ENCODE measurements at places on chromosomes 2 and 18. TPM values are rescaled to one million over a fixed set of nuclear protein-coding genes. Genes with fewer than 3 reads are reported as not detected.
A peak's percentile ranks its signal among the peaks of the same experiment; 100 is the strongest.

DNA sequence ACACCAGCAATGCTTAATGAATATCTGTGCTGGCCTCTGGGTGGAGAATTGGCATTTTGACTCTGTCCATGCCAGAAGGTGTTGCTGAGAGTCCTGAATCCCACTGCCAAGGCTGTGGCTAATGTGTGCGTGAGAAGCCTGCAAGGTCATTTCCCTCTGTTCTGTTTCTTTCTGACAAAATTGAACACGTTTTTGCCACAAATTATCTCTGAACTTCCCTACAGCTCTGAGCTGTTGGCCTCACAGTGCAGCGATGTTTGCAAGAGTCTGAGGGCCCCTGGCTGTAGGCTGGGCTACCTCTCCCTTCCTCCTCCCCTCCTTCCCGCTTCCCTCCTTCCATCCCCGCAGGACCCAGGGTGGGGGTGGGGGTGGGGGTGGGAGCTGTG, 154.1 kb upstream of the HS6ST1 start:
- H3K4me1 ChIP-seq, result no peaks in the 10 kb centered on the region
- peaks cover 12% of the 10 kb centered on the region for H3K36me3 ChIP-seq
- peaks cover 10% of the 10 kb centered on the region for H3K27me3 ChIP-seq

- H3K27ac ChIP-seq, result no peak overlapping the region
- H3K4me1 ChIP-seq, result peaks cover 18% of the 10 kb centered on the region
- H3K4me3 ChIP-seq, result no peak overlapping the region
- H3K27me3 ChIP-seq, result peaks cover 8% of the 10 kb centered on the region
Observed at GRCh38 chr2:152339556-152340286, 4.7 kb downstream of the FMNL2 start.

- no peak overlapping the region for H3K4me3 ChIP-seq
- DNase-seq, result no peak
- no peak overlapping the region for H3K27ac ChIP-seq
- peaks cover 2% of the 10 kb centered on the region for H3K4me1 ChIP-seq
Observed at GRCh38 chr2:13858626-13859025, 773.9 kb upstream of the LRATD1 start.

GRCh38 chr18:79935925-79936324, 15.5 kb downstream of the SLC66A2 start:
- H3K36me3 ChIP-seq, result peaks cover 39% of the 10 kb centered on the region
- DNase-seq, result no peak
- peaks cover 2% of the 10 kb centered on the region for H3K4me1 ChIP-seq
- H3K4me3 ChIP-seq, result no peak overlapping the region
- no peak overlapping the region for H3K27ac ChIP-seq

- DNase-seq, result no peak
- no peaks in the 10 kb centered on the region for H3K27me3 ChIP-seq
- no peak overlapping the region for H3K4me3 ChIP-seq
- no peaks in the 10 kb centered on the region for H3K36me3 ChIP-seq
- peaks cover 28% of the 10 kb centered on the region for H3K4me1 ChIP-seq
- H3K27ac ChIP-seq, result peak overlapping the region; percentile 16
Observed at GRCh38 chr2:160482673-160483072, 10.9 kb downstream of the RBMS1 start.

DNA sequence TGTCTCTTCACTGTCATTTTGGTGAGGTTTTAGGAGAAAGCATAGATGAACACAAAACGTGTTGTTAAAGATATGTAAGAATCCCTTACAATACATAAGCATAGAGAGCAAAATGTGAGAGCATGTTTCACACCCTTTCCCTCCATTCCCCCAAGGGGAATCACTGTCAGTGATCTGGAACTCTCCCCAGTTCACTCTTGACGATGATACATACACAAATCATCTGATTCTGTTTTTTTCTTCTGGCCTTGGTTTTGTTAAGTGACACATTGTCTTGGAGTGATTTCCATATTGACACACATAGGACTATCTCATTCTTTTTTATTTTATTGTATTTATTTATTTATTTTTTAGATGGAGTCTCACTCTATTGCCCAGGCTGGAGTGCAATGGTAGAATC, 53.7 kb upstream of the TANC1 start:
- DNase-seq, result no peak
- H3K4me3 ChIP-seq, result no peak overlapping the region
- no peak overlapping the region for H3K27ac ChIP-seq

- H3K27me3 ChIP-seq, result peaks cover 2% of the 10 kb centered on the region
- no peaks in the 10 kb centered on the region for H3K4me1 ChIP-seq
- H3K4me3 ChIP-seq, result no peak overlapping the region
- peaks cover 26% of the 10 kb centered on the region for H3K36me3 ChIP-seq
- H3K27ac ChIP-seq, result no peak overlapping the region
Observed at GRCh38 chr2:84424152-84424551, 34.9 kb downstream of the SUCLG1 start.

GRCh38 chr2:28276076-28276618, 116.5 kb upstream of the FOSL2 start:
- H3K4me3 ChIP-seq, result no peak overlapping the region
- peaks cover 4% of the 10 kb centered on the region for H3K27me3 ChIP-seq
- peaks cover 14% of the 10 kb centered on the region for H3K4me1 ChIP-seq
- H3K36me3 ChIP-seq, result peaks cover 8% of the 10 kb centered on the region
- DNase-seq, result no peak

DNA sequence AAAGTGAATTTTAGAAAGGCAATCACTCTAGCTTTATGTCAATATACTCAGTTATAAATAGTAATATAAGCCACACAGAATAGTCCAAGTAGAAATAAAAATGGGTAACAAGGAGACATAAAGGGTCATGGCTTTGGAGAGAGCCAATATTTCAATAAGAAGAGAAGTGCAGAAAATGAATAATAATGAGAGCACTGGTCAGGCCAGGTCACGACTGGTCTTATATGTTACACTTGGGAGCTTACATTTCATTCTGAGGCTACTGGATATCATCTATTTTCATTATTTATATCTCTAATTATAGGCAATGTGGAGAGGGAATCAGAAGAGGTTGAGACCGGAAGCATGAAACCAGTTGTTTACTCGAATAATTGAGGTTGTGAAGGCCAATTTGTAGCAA, 180.8 kb upstream of the PID1 start:
- no peak overlapping the region for H3K4me3 ChIP-seq
- no peak for DNase-seq
- H3K27me3 ChIP-seq, result no peaks in the 10 kb centered on the region
- H3K27ac ChIP-seq, result no peak overlapping the region
- H3K36me3 ChIP-seq, result no peaks in the 10 kb centered on the region

The IL36G gene
- not detected for total RNA-seq

The LYPD1 gene
- total RNA-seq, result 0.64 TPM

The PLGLB2 gene
- total RNA-seq, result 1.5 TPM

The THADA gene
- 19.4 TPM for total RNA-seq

The CCDC148 gene
- total RNA-seq, result 2.2 TPM
